ENCODE measurements at places on chromosomes 13 and 19.

DNA sequence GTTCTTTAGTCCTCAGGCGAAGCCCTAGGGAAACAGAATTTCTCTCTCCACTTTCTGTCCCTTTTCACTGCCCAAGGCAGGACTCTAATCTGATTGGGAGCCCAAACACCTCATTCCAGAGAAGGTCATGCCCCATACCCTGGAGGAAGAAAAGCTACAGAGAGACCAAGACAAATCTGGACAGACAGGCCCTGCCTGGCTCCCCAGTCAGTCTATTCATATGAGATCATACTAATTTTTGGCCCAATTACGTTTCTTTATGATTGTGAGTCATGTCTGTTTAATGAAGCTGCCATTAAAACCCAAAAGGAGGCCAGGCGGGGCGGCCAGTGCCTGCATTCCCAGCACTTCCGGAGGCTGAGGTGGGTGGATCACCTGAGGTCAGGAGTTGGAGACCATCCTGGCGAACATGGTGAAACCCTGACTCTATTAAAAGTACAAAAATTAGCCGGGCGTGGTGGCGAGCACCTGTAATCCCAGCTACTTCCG is 3.3 kb upstream of the AP3D1 start:
- no peak for DNase-seq

- DNase-seq, result no peak
Observed at GRCh38 chr13:87798536-87798935, 127.4 kb downstream of the SLITRK5 start.

- no peak for DNase-seq
Observed at GRCh38 chr13:96229356-96229755, 139.4 kb downstream of the HS6ST3 start.

DNA sequence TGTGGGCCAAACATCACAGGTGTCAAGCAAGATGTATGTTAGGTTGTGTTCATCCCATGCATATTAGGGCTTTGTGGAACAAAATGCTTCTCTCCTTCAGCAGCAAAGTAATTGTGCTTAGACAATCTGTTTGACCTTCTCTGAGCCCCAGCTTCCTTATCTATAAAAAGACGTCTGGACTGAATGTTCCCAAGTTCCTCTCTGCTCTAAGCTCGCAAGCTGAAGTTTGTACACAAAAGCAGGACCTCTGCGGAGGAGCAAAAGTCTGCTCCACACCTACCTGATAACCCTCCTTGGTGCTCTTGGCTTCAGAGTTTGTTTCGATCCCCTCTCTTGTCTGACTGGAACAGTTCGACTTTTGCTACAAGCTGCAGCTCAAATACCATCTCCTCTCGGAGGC is 95.7 kb upstream of the UBL3 start:
- DNase-seq, result no peak

DNA sequence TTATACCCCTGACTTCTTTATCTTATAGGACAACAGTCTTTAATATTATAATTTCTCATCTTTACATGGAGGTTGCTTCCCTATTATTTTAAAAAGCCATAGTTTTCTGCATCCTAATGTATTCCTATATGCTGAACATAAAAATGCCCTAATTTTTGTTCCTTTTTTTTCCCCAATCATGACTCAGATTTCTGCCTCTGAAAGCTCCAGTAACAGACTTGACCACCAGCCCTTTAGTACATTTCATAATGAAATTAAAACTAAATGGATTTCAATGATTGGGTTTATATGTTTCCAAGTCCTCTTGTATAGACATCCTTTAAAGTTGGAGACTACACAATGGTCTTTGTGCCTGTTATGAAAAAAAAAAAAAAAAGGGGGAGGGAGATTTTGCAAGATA is 712.5 kb downstream of the DIAPH3 start:
- no peak for DNase-seq

DNA sequence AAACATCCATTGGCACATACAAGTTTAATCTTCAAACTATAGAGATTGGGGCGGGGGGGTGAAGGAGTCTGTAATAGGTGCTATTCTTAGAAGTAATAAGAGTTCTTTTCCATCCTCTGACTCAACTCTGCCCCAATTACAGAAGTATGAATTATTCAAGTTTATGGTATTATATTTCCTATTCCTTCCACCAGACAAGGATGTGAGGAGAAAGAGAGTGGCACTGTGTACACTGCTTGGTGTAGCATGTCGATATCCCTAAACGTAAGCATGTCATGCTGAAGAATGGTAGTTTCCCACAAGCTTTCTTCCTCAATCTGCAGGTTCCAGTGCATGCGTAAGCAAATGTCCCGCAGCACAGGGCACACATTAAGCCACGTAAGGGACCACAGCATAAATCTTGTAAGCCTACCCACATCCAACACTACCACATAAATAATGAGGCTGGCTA is 14.1 kb downstream of the BRD4 start:
- no peak for DNase-seq

DNA sequence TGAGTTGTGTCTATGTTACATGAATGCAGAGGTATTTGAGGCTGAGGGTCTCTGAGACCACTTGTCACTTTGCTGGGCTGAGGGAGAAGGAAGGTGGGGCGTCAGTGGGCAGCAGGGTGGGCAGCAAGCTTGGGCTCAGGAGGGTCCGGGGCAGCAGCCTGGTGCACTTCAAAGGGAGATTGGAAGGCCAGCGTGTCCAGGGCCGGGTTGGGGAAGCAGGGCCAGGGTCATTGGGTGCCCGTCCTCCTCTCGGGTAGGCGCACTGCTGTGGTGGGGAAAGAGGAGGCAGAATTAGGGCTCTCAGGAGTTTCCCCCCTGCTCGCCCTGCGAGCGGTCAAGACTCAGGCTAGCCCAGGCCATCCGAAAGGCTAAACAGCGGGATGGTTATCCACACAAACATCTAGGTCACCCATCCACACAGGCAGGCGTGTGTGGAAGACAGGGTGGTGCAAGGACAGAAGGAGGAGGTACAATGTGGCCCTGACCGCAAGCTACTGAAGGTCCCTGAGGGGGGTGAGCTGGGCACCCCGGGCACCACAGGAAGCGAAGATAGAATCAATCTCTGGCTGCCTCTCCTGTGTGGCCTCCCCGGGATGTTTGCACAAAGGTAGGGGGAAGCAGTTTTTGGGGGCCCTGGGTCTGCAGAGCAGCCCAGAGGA is 37.7 kb downstream of the MYO9B start:
- no peak for DNase-seq

DNA sequence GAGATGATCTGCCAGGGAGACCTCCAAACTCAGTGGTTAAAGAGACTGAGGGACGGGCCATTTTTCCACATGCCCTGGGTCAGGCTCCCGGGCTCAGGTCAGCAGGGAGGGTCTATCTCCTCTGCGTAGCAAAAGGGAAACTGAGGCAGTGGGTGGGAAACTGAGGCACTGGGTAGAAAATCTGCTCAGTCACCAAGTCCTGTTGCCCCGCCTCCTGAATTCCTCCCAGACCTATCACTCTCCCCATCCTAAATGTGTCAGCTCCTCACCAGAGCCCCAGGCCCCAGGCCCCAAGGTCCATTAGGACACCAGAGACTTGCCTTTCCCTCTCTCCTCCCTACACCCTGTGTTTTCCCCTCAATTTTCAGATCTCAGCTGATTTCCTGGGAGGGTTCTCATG is 2.4 kb downstream of the CD320 start:
- DNase-seq, result no peak

DNA sequence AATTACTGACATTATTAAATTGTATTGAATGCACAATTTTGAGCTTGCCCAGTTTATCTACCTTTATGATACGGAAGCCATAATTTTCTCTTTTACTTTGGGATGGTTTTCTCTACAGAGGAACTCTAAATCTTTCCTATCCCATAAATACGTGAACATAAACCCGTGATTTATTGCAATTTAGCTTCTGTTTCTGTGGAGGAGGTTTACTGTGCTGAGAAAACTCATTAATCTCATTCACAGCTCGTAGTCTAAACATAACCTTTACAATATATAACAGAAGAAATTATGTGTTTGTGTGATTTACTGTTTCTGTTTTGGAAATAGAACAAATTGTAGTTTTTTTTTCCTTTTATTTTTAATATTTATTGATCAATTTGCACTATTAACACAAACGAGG is 207.1 kb upstream of the PCDH9 start:
- no peak for DNase-seq

GRCh38 chr13:73952648-73953047 is 181.6 kb downstream of the KLF12 start:
- no peak for DNase-seq

DNA sequence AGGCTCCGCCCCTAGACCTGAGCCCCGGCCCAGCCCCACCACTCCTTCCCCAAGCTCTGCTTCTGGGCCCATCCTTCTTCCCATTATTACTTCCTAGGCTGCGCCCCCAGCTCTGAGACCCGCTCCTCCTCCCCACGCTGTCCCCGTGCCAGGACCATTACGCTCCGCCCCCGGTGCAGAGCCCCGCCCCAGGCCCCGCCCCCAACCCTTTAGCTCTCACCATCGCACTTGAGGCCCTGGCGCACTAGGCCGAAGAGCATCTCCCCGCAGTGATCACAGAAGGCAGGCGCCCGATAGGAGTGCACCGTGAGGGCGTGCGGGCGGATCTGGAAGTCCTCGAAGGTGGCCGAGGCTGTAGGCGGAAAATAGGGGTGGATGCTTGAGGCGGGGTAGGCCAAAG is 6.2 kb downstream of the PRKD2 start:
- DNase-seq, result no peak

- DNase-seq, result no peak
Observed at GRCh38 chr13:48678316-48678715, 24.6 kb downstream of the CYSLTR2 start.

- no peak for DNase-seq
Observed at GRCh38 chr19:1035998-1036621, 3.8 kb upstream of the ABCA7 start.

DNA sequence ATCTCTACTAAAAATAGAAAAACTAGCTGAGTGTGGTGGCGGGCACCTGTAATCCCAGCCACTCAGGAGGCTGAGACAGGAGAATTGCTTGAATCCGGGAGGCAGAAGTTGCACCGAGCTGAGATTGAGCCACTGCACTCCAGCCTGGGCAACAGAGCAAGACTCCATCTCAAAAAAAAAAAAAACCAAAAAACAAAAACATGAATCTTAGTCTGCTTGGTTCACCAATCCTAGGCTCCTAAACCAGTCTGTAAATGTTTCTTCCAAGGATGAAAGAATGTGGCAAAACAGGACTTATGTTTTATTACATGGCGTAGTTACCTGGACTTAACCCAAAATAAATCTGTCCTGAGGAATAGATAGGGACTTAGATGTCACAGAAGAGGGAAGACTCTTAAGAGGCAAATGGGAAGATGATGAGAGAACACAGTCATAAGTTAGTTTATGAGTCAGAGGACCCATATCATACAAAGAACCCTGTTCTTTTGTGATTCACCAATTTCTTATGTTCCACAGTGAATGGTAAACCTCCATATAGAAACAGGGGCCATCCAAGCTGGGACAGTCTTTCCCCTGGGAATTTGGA is 6.9 kb upstream of the FBXL3 start:
- no peak for DNase-seq

GRCh38 chr19:6340493-6341201 is 7.2 kb upstream of the ACER1 start:
- no peak for DNase-seq

DNA sequence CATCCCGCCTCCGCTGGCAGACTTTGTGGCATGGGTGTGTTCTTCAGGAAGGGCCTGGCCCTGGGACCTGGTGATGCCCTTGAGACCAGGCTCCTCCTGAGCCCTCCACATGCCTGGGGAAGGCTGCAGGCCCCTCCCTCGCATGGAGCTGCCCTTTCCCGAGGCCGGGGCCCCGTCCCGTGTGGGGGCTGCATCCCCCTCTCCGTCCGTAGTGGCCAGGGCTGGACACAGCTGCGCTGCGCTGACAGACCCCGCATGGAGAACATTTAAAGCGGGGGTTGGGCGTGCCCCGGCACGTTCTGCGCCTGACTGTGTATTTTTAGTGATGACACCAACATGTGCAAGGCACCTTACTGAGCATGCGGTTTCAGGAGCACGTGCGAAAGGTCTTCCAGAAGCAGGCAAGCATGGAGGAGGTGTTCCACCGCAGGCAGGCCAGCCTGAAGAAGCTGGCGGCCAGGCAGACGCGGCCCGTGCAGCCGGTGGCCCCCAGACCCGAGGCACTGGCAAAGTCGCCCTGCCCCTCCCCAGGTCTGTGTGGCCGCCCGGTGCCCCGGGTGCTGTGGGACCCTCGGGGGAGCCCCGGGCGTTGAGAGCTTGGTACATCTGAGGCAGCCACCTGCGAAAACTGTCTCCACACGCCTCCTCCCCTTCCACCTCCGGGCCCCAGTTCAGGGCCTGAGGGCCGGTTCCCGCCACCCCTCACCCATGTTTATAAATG is 28.8 kb upstream of the F7 start:
- no peak for DNase-seq

GRCh38 chr13:51005566-51005965 is 96.0 kb downstream of the RNASEH2B start:
- DNase-seq, result no peak

GRCh38 chr13:28353679-28354078 is 141.2 kb downstream of the FLT1 start:
- no peak for DNase-seq

GRCh38 chr19:11061952-11062351 is 27.3 kb upstream of the LDLR start:
- DNase-seq, result no peak

DNA sequence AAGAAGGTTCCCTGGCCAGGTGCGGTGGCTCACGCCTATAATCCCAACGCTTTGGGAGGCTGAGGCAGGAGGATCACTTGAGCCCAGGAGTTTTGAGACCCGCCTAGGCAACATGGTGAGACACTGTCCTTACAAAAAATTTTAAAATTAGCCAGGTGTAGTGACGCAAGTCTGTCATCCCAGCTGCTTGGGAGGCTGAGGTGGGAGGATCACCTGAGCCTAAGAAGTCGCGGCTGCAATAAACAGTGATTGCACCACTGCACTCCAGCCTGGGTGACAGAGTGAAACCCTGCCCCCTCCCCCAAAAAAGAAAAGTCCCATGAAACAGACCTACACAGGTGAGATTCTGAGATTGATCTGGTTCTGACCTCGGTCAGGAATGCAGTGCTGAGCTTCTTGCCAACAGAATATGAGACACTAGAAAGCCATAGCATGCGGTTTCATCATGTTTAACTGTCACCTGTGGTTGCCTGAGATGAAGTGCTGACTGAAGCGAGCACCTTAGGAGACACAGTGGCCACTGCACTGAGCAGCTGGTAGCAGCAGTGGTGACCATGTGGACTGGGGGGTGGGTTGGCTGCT is 2.0 kb upstream of the A1BG start:
- DNase-seq, result no peak

DNA sequence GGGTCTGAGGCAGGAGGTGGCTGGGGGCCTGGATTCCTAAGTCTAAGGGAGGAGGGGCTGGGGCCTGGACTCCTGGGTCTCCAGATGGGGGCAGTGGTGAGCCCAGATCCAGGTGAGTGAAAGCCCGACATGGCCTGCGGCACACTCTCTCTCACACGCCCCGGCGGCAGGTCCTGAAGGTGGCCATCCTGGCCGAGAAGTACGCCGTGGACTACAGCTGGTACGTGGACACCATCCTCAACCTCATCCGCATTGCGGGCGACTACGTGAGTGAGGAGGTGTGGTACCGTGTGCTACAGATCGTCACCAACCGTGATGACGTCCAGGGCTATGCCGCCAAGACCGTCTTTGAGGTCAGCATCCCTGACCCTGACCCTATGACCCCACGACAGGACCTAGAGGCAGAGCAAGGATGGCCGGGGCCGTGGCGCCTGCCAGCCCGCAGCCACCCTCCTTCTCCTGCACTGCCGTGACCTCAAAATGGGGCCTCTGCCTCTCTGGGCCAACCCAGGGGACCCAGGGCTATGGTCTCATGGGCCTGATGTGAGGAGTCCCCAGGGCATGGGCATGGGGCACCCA is 13.2 kb downstream of the FUZ start:
- no peak for DNase-seq
